ENCODE measurements at places on chromosomes 13 and 19.

DNA sequence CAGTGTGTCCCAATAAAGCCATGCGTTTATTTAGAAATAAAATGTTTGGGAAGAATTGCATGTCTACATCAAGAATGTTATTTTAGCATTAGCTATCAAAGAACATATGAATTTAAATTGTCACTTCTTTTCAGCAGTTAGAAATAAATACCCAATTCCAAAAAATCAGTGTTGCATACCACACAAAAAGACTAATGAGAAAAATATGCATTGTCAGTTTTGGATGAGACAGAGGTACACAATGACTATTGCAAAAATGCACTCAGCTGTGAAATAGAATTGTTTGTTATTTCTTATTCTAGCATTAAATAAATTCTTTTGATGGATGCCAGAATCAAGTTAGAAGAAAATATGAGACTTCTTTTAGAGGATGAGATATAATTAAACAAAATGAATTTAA is 833.9 kb downstream of the SLITRK1 start:
- DNase-seq = no peak

DNA sequence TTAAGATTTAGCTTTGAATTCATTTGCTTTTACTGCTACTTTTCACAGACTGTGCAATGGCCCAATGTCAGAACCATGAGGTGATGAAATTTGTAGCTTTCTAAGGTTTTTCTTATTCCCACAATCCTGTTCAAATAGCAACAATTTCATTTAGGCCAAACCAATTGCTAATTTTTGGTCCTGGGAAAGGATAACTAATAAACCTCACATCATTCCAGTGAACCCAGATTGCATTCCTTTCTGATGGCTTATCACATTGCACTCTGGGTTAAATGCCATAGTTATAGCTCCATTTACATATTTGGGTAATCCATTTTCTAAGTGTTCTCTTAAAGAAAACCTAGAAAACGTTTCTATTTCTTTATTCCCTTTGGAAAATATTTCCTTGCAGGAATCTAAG is 22.9 kb upstream of the POMP start:
- DNase-seq = no peak

DNA sequence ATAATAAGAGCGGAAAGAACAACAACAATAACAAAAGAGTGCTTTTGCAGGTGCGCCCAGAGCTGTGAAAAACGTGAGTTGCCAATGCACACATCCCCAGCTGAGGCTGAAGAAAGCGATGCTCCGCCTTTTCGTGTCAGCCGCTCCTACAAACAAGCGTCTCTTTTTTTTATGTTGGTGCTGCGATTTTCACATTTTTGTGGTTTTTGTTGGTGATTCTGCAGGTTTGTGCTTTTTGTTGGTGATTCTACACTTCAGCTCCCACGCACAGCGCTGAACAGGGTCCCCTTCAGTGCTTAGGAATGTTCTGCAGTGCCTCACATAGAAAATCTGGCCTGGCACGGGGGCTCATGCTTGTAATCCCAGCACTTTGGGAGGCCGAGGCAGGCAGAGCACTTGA is 7.3 kb upstream of the SBK3 start:
- DNase-seq = no peak

DNA sequence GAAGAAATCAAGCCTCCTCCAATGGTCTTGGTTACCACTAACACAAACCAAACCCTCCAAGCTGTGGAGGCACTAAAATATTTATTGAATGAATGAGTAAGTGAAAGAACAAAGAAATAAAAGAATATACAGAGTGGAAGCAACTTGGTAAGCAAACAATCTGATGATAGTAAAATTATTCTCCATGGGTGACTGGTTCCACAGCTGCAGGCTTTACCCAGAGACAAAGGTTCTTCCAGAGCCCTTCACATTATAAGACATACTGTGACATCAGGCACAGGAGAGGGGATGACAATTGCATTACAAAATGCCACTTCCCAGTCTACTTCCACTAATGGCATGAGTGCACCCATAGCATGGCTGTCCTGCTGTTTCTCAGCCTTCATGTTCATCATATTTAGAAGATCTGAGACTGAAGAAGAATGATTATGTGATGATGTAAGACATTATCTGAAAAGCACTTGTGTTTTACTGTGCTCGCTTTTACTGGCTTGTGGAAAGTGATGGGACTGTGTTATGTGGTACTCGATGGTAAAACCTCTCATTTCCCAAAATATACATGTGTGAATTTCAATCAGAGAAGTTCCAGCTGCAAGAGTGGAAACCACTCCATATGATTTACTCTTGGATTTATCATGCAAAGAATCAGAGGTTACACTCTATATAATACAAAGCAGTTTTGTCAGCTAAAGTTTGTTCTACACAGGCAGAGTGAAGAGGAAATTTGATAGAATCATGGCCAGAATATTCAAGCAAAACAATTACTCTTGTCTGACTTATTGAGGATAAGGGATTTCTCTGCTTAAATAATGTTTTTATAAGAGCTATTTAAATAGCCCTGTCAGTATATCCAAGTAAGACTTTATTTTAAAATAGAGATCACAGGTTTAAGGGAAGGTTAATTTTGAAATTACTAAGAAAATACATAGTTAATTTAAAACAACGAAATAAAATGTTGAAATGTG is 220.2 kb upstream of the NBEA start:
- DNase-seq = no peak

Measured in stimulated activated CD8-positive, alpha-beta memory T cell treated with anti-CD3 and anti-CD28 coated beads, Interleukin-4, amount 100 ng/mL, for 1 hour (primary cell).